ENCODE measurements at places on chromosomes 6 and 20. TPM values are rescaled to one million over a fixed set of nuclear protein-coding genes. Genes with fewer than 3 reads are reported as not detected.
A peak's percentile ranks its signal among the peaks of the same experiment; 100 is the strongest.

DEK gene
- total RNA-seq: 160 TPM

ULBP2 gene
- total RNA-seq: 8.1 TPM

RNF144B gene
- total RNA-seq: 0.13 TPM

PPP1R16B gene
- total RNA-seq: not detected

BPI gene
- not detected for total RNA-seq

CDK19 gene
- total RNA-seq: 13.7 TPM

DNA sequence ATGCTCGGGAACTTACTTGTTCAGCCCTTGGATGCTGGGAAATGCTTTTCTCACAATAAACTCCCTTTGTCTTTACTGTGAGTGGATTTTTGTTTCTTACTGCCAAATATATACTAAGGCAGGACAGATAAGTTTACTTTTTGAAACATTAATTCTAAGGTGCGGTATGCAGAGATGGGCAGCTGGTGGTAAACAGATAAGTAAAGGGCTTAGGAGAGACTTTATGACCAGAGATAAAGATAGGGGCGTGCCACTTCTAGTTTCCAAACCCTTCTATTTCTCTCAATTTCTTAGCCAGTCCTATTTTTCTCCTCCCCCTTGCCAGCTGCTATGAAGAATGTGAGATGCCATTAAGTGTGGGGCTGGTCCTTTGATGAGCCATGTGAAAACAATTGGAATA, 16.3 kb downstream of the SAMD3 start:
- DNase-seq: peak; percentile 3

- DNase-seq: no peak
Observed at GRCh38 chr6:20317430-20317829, 84.2 kb upstream of the E2F3 start.

- no peak for DNase-seq
Observed at GRCh38 chr6:78397499-78397898, 469.9 kb upstream of the IRAK1BP1 start.

DNA sequence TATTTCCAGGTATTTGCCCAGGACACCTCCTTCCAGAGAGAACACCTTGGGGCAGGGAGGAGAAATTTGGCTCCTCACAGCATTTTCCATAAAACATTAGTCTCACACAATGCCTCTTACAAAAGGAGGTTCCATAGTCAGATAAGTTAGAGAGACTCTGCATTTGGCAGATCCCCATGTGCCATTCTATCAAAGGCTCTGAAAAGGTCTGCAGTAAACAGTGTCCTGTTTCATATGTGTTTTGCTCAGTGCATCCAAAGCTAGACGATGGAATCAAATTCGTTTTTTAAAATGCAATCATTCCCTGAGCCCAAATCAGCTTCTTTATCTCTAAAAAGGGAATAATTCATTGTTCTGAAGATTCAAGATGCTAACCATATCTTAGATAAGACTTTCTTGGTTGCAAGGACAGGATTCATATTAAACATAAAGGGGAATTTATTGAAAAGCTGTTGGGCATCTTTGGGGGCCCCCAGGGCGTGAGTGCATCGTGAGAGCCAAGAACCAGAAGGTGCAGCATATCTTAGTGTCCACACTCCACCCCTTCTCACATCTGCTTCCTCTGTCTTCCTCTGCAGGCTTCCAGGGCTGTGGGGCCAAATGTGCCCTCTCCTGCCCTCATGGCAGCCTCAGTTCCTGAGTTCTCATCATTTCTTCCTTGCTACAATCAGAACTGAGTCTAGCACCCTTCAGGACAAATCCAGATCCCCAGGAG, 41.4 kb upstream of the MLN start:
- DNase-seq: no peak

DNA sequence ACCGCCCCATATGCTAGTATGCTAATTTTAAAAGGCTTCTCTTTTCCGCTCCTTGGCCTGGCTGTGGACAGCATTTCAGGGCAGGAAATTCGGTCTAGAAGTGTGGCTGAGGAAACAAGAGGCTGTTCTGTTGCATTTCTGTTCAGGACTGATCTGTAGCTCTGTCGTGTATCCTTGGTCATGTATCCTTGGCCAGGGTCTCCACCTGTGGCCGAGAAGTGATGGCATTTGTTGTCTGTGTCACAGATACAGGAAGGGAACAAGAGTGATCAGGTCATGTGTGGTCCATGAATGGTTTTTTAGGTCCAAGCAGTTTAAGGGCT, 300.5 kb upstream of the SUPT3H start:
- no peak for DNase-seq

DNA sequence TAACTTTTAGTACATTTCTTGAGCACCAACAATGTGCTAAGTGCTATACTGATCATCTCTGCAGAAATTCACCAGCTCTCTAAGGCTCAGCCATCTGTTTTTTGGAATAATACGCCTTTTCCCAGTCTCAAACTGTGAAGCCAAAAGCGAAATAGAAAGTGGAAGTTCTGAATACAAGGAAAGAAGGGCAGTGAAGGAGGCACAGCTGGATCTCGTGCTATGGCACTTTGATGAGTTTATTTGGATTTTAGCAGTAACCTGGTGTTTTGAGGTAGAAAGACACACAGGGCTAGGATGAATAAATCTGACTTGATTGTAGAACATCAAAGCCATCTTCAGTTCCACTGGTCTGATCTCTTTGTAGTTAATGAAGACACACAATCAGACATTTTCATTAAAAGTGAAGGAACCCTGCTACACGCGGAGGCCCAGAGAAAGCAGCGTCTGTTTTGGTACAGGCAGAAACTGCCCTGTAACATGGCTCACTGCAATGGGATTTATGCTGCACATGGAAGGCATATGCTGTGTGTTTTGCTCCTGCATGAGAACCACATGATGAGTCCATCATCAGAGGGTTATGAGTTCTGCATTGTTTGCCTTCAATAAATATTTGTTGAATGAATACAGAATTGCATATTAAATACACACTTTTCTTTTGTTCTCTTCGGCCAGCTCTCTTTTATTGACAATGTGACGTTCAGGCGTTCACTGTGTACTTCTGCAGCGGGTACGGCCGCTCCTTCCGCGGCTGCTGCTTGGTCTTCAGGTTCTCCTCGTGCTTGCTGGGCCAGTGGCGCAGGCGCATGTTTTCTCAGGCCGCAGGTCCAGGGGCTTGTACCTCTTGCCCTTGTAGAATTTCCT, 100.9 kb downstream of the PREP start:
- no peak for DNase-seq

DNA sequence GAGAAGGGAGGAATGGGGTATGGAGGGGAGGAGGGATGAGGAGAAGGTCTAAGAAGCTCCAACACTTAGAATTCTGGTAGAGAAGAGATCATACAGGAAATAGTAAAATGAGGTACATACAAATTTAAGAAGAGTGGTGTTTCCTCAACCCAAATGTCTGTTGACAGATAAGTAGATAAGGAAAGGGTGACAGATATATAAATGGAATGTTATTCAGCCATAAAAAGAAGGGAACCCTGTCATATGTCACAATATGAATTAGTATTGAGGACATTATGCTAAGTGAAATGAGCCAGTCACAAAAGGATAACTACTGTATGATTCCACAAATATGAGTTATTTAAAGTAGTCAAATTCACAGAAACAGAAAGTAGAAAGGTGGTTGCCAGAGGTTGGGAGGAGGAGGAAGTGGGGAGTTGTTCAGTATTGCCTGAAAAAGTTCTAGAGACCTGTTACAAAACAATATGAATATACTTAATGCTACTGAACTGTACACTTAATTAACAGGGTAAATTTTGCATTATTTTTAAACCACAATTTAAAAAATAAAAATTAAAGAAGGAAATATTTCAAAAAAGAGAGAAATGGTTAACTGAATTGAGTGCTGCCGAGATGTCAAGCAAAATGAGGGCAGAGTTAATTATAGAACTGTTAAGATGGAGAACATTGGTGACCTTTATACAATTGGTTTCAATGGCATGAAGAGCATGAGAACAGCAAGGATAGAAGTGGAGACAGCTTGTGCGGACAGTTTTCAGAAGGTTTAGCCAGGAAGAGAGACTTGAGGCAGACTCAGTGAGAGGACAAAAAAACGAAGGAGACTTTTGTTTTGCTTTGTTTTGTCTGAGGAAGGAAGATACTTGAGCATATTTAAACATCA, 47.6 kb upstream of the ADGRF4 start:
- DNase-seq: no peak

GRCh38 chr6:21772884-21773575, 179.5 kb downstream of the SOX4 start:
- DNase-seq: no peak

- no peak for DNase-seq
Observed at GRCh38 chr6:5745081-5745480, 261.6 kb downstream of the NRN1 start.

GRCh38 chr20:52595518-52595917, 376.6 kb upstream of the TSHZ2 start:
- no peak for DNase-seq

GRCh38 chr20:56518721-56519398, 5.7 kb upstream of the FAM209A start:
- no peak for DNase-seq

DNA sequence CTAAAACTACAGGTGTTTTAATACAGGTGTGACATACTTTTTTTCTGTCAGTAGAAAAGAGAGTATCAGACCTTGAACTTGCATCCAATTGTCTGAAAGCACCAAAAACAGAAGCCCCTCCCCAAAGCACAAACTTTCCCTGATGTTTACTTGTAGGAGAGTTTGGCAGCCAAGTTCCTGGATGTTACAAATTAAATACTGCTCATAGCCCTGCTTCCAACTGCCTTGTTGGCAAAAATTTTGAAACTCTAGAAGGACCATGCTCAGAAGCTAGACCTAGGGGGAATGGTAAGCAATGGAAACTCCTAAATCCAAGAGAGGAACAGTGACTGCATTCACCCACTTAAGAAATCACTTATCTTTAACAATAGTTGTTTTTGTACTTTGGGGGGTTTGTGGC, 17.0 kb upstream of the ARG1 start:
- DNase-seq: no peak

All from LHCN-M2 (cell line).